ENCODE measurements at places on chromosomes 4 and X.

DNA sequence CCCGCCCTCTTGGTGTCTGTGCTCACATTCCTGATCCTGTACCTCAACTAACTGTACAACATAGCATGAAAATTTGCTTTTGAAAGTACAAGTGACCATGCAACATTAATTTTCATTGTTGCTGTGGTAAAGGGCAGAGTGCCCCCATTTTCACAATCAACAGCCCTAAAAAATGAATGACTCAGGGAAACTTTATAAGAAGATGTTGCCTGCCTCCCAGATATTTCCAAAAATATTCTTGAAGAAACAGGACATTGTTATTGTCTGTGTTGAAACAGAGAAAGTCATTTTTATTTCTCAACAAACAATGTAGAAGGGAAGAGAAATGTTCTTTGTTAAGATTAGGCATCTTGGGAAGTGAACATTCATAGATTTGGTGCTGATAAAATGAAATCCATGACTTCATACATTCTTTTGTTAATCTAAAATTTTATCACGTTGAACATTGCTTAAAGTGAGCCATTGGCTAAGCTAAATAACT, 113.9 kb upstream of the ANXA3 start:
- no peak for DNase-seq

- DNase-seq: peak; percentile 68
These were observed 53.4 kb downstream of the IRF2 start for GRCh38 chr4:184420881-184421416.

DNA sequence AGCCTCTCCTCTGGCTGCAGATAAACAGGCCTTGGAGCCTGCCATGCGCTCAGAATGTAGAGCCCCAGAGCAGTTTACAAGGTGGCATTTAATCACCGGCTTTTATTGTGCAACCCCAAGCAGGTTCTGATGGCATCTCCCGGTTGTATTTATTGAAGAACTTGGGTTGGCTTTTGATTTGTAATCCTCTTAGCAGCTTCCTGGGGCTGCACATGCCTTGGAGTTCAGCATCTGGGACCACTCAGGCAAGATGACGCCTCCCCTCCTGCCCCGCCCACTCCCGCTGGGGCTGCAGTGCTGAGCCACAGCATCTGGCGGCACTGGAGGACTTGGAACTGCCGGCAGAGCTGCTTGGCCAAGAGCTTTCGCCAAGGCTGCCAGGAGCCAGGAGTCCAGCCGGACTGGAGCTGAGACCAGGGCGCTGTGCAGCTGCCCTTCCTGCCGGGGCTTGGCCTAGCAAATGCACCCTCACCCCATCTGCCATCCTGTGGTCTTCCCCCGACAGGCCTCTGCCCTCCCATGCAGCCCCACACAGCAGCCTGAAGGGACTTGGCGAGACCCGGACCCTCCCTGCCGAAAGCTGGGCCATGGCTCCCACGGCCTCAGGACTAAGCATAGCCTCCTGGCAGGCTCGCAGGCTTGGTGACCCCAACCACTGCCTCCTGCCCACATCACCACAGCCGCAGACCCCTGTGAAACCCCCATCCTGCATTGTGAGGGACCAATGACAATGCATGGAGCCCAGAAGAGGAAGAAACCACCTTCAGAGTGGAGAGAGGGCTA, 5.4 kb downstream of the HTRA3 start:
- no peak for DNase-seq

GRCh38 chrX:21781525-21781924, 23.6 kb upstream of the SMPX start:
- peak; percentile 4 for DNase-seq

- no peak for DNase-seq
These were observed 227.0 kb downstream of the DKK2 start for GRCh38 chr4:106809076-106809475.

- no peak for DNase-seq
These were observed 77.6 kb upstream of the FRMPD4 start for GRCh38 chrX:12060489-12061260.

GRCh38 chrX:3697220-3697684, 16.2 kb downstream of the PRKX start:
- DNase-seq: no peak

- DNase-seq: no peak
These were observed at the start of gene CLDN2 for GRCh38 chrX:106919932-106920452. TSS of gene CLDN2 (plus strand) at chrX:106920402. CDS start at chrX:106928229, 7,827 bp downstream.

- DNase-seq: no peak
These were observed 43.0 kb downstream of the FBXL5 start for GRCh38 chr4:15612136-15612535.

- no peak for DNase-seq
These were observed 1315.1 kb upstream of the PCDH7 start for GRCh38 chr4:29405116-29405515.

DNA sequence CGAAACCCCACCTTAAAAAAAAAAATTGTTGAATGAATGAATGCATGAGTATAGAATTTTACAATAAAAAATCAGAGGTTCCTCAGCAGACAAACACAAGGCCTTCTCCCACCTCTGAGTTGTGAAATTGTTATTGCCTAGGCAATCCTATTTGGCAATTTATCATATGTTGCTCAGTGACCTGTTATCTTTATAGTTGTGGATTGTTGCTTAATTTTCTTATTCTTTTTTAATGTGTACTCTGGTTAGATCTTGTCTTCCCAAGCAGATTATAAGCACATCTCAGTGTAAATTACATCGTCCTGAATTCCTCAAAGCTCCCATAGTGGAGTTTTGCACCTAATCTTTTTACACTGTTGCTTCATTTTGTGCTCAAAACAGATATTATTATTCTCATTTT, 71.9 kb downstream of the RBM47 start:
- no peak for DNase-seq

GRCh38 chrX:68650491-68650890, 3.0 kb downstream of the STARD8 start:
- DNase-seq: no peak

DNA sequence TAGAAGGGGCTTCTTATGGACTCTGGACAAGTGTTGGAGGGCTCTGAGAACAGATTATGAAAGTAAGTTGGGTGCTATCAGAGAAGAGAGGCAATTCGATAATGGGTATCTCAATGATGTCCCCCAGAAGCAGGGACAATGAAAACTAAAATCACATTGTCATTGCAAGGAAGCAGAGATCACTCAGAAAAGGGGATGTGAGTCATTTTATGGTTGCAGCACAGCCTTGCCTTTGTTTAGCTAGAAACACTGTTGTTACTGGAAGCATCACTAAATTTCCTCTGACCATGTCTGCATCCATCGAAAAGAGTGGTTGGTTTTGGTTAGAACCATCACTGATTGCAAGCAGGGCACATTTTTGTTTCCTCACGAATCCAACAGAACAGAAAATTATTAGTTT, 246.8 kb upstream of the NWD2 start:
- peak; percentile 45 for DNase-seq

- no peak for DNase-seq
These were observed 170.0 kb upstream of the NPY2R start for GRCh38 chr4:155038459-155038858.

- DNase-seq: no peak
These were observed 11.7 kb downstream of the GPM6B start for GRCh38 chrX:13805241-13805640.

DNA sequence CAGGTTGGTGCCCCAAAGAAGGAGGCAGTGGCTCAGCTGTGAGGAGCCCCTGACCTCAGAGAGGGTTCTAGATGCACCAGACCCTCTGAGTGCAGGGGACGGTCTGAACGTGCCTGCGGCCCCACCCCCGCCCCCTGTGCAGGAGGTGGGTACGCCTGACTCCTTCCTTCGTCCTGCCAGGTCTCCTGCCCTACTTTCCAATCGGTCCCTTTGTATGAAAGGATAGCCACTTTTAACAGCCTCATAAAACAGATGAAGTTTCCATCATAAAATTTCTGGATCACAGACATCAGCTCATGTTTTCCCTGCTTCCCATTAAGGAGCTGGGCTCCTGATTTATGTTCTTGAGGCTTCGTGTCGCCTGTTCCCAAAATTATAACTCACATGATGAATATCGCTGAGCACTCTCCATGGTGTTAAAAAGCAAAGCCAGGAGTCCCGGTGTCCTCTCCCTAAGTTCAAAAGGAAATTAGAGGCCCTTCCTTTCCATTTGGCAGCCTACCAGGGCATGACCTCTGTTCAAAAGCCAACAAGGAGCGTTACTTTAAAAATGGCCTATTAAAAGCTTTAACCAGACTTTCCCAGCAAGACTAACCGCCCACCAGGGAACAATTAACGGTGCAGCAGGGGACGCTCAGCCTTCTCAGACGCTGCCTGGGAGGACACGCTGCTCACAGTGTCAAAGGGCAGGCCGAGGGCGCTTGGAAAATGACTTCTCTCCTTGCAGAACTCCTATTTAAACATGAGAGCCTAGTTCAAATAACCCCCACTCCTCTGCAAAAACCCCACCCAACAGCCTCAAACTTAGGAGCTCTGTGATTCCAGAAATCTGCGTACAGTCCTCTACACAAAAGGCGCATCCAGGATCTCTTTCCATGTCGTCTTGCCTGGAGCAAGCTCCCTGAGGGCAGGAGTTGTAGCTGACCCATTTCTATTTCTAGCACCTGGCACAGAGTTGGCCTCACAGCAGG, 181.9 kb downstream of the AFAP1 start:
- no peak for DNase-seq

DNA sequence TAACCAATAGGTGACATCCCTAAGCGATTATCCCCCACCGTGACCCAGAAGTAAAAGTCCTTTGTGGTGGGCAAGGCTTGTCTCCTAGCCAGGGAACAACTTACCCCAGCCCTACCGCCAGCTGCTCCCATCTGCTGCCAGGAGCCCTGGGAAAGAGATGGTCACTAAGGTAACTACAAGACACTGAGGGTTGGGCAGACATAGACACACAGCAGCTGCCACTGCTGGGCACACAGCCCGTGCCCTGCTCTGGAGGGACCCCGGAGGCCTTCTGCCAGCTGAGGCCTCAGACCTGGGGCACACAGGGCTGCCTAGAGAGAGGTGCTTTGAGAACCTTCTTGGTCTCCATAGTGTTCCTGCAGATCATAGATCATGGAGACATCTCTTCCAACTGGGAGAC, 53.0 kb upstream of the PROM1 start:
- no peak for DNase-seq

DNA sequence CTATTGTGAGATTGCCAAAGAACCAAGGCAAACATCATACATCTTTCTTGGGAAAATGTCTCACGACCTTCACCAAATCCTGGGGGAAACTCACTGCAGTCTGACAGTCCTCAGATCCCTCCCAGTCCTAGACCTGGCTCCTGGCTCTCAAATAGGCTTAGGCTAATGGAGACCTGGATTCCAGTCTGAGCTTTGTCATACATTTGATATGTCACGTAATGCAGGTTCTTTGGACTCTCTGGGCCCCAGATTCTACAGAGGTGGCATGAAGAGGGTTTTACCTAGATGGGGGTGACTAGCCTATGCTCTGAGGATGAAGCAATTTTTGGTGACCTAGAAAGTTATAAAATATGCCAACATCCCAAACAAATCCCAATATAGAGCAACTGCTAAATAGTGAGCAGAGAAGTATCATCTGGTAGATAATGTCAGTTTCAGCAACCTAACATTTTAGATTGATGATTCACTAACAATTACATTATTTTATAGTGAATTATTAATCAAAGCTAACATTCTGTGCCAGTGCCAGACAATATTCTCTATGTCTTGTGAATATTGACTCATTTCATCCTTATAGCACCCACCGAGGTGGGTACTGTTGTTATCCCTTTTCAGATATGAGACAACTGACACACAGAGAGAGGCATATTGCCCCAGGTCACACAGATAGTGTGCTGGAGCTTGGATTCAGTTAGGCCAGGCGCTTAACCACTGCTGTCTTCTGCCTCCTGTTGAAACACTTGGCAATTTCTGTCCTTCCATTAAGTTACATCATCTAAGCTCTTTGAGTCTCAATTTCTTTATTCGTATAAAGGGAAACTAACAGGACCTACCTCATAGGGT, 195.4 kb upstream of the MAMLD1 start:
- no peak for DNase-seq

GRCh38 chrX:70498129-70498528, 53.5 kb downstream of the DLG3 start:
- no peak for DNase-seq

- DNase-seq: no peak
These were observed 58.0 kb downstream of the ENPEP start for GRCh38 chr4:110533940-110534339.

- DNase-seq: peak; percentile 10
These were observed 37.8 kb downstream of the SPCS3 start for GRCh38 chr4:176357359-176358082.

- DNase-seq: no peak
These were observed 13.4 kb upstream of the SRPX start for GRCh38 chrX:38233891-38234667.

DNA sequence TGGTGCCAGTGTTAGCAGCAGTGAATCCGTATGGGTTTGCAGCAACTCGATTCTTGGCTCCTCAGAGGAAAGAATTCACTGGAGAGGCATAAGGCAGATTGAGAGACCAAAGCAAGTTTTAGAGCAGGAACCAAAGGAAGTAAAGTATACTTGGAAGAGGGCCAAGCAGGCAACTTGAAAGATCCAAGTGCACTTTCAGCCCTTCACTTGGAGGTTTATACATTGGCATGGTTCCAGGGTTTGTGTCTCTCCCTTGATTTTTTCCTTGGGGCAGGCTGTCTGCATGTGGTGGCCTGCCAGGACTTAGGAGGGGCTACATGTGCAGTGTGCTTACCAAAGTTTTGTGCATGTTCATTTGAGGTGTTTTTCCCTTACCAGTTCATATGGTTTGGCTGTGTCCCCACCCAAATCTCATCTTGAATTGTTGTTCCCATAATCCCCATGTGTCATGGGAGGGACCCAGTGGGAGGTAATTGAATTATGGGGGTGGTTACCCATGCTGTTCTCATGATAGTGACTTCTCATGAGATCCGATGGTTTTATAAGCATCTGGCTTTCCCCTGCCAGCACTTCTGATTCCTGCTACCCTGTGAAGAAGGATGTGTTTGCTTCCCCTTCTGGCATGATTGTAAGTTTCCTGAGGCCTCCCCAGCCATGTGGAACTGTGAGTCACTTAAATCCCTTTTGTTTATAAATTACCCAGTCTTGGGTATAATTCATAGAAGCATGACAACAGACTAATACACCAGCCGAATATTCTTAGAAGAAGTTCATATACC, 86.2 kb upstream of the TSPAN5 start:
- no peak for DNase-seq

- DNase-seq: no peak
These were observed 195.3 kb downstream of the MAML3 start for GRCh38 chr4:139958739-139959098.

DNA sequence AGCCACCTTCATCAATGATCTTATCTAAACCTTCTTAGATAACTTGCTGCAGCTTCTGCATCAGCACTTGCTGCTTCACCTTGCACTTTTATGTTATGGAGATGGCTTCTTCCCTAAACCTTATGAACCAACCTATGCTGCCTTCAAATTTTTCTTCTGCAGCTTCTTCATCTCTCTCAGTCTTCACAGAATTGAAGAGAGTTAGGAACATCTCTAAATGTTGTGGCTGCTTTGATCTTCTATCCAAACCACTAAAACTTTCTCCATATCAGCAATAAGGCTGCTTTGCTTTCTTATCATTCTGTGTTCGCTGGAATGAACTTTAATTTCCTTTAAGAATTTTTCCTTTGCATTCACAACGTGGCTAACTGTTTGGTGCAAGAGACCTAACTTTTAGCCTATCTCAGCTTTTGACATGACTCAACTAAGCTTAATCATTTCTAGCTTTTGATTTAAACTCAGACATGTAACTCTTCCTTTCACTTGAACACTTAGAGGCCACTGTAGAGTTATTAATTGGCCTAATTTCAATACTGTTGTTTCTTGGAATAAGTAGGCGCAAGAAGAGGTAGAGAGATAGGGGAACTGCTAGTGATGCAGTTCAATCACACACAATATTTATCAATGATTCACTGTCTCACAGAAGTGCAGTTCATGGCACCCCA, 36.1 kb upstream of the CORIN start:
- peak; percentile 77 for DNase-seq

Measured in activated CD4-positive, alpha-beta T cell treated with anti-CD3 and anti-CD28 coated beads, Interleukin-10, Interleukin-2, amounts not matched to agents 100 ng/mL and 50 ng/mL, durations not matched to agents 16 hours and 8 hours (primary cell).